Neural crest cell (in vitro differentiated cells): ENCODE measurements at places on chromosomes 13 and 19. TPM values are rescaled to one million over a fixed set of nuclear protein-coding genes. Genes with fewer than 3 reads are reported as not detected.

GRCh38 chr13:26198116-26198515, 24.0 kb downstream of the RNF6 start:
- no peaks in the 10 kb centered on the region for H3K4me1 ChIP-seq
- no peak overlapping the region for H3K4me3 ChIP-seq
- peaks cover 15% of the 10 kb centered on the region for H3K36me3 ChIP-seq
- no peaks in the 10 kb centered on the region for H3K27me3 ChIP-seq

DNA sequence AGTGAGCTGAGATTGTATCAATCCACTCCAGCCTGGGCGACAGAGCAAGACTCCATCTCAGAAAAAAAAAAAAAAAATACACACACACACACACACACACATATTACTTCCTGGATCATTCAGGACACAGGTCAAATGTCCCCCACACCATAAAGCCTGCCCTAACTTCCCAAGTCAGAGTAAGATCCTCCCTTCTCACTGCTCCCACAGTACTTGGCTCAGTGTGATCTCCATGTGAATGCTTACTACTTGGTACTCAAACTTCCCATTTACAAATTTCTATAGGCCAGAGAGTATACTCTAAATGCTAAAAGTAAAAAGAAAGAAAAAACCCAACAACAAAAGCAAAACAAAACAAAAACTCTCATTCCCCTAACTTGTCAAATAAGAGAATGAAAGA, 386.8 kb downstream of the SLITRK6 start:
- no peaks in the 10 kb centered on the region for H3K36me3 ChIP-seq
- H3K4me1 ChIP-seq: peaks cover 5% of the 10 kb centered on the region
- no peak overlapping the region for H3K4me3 ChIP-seq
- no peaks in the 10 kb centered on the region for H3K27me3 ChIP-seq

GRCh38 chr19:45676851-45677263, 8.8 kb downstream of the GIPR start:
- no peak overlapping the region for H3K27ac ChIP-seq
- H3K4me1 ChIP-seq: peaks cover 6% of the 10 kb centered on the region
- H3K27me3 ChIP-seq: peaks cover 86% of the 10 kb centered on the region
- no peaks in the 10 kb centered on the region for H3K36me3 ChIP-seq
- DNase-seq: no peak

DNA sequence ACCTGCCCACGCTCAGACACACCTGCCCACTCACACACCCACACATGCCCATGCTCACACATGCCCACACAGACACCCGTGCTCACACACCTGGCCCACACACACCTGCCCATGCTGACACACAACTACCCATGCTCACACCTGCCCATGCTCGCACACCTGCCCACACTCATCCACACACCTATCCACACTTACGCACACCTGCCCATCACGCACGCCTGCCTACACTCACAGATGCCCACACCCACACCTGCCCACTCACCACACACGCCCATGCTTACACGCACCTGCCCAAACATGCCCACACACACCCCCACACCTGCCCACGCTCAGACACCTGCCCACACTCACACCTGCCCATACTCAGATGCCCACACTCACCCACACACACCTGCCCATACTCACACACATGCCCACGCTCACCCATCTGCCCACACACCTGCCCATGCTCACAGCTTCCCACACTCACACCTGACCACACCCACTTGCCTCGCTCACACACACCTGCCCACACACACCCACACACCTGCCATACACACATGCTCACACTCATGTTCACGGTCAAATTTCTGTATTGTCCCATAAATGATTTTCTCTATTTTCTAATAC, 15.6 kb downstream of the IL17D start:
- H3K27ac ChIP-seq: no peak overlapping the region
- H3K4me3 ChIP-seq: no peak overlapping the region
- no peak for DNase-seq
- H3K27me3 ChIP-seq: peaks cover 18% of the 10 kb centered on the region

DNA sequence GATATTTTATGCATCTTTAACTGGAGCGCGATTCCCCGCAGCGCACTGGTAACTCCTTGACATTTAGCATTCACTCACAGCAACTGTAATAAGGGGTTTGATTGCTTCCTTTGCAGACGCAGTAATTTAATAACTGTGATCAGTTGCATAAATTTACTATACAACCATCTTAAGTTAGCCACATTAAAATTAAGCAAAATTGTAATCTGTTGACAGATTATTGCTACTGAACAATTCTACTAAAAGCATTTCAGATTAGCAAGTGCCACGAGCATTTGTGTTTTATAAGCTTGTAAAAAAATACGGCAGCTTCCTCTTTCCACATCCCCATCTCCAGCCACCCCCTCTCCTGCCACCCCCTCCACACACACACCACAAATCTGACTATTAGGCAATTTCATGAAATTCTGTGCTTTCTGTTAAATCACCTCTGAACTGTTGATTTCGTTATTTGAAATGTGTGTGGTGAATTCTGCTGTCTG, 44.4 kb downstream of the TSHZ3 start:
- no peak overlapping the region for H3K27ac ChIP-seq
- H3K27me3 ChIP-seq: no peaks in the 10 kb centered on the region
- no peaks in the 10 kb centered on the region for H3K4me1 ChIP-seq
- H3K36me3 ChIP-seq: no peaks in the 10 kb centered on the region

GRCh38 chr19:1465191-1466016, 13.6 kb downstream of the C19orf25 start:
- H3K4me3 ChIP-seq: no peak overlapping the region
- H3K27me3 ChIP-seq: peaks cover 34% of the 10 kb centered on the region
- no peak overlapping the region for H3K27ac ChIP-seq
- no peaks in the 10 kb centered on the region for H3K4me1 ChIP-seq
- DNase-seq: no peak

GRCh38 chr13:50990065-50990817, 80.7 kb downstream of the RNASEH2B start:
- DNase-seq: no peak
- no peaks in the 10 kb centered on the region for H3K27me3 ChIP-seq
- peaks cover 3% of the 10 kb centered on the region for H3K36me3 ChIP-seq
- peak overlapping the region; percentile 98 for H3K27ac ChIP-seq
- peaks cover 52% of the 10 kb centered on the region for H3K4me1 ChIP-seq
- H3K4me3 ChIP-seq: peak overlapping the region; percentile 64

DNA sequence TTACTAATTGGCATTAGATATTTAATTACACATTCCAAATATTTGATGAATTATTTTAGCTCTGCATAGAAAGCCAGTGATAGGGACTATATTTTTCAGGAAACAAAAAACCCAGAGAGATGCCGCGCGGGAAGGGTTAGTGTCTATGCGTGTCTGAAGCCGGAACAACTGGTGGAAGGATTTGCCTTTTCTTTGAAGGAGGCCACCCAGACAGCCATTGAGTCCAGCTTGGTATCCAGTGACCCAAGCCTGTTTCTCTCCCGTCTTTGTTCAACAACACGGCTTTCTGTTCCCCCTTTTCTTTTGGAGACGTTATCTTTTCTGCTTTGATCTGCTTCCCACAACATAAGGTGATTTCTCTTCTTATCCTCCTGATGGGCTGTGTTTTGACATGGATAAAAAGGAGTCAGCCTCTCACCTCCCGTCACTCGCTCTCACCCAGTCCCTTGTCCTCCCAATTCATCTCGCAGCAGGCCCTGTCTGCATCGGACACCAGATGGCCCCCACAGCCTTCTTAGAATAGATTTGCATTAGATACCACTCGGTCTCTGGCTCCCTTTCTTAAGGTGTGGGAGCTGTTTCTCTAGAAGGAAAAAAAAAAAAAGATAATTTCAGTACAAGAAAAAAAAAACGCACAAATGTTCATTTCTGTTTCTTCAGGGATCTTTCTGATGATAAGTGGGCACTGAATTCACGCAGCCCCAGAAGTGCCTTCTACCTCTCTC, 361.8 kb downstream of the ZNF536 start:
- no peak overlapping the region for H3K27ac ChIP-seq
- no peak overlapping the region for H3K4me3 ChIP-seq
- H3K4me1 ChIP-seq: peaks cover 11% of the 10 kb centered on the region
- H3K36me3 ChIP-seq: no peaks in the 10 kb centered on the region

The ZNF776 gene
- 25.6 and 25.9 TPM in 2 replicates for total RNA-seq

The GPR183 gene
- not detected in 2 replicates for total RNA-seq

The KLHL1 gene
- 0.23 TPM in 1 of 2 replicates, not detected in the other for total RNA-seq

The ATP1A3 gene
- total RNA-seq: 22.9 and 23.2 TPM in 2 replicates

The CD33 gene
- total RNA-seq: not detected in 2 replicates
